ENCODE measurements at places on chromosomes 3 and 15.

GRCh38 chr3:171407759-171408158, 52.4 kb downstream of the TNIK start:
- peak; percentile 47 for DNase-seq

DNA sequence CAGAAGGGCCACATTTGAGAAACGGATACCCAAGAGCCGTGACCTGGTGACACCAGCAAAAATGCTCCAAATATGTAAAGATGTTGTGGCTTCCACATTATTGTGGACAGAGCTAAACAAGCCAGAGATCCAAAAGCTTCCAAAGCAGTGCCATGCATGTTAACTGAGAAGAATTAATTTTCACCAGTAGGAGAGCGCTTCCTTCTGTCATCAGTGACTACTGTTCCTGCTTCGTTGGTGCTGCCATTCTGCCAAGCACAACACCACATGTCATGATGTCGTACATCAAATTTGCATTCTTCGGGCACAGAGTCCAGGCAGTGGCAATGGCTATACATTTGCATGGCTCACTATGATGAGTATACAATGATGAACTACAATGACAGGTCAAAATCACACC, 19.1 kb upstream of the CHST2 start:
- no peak for DNase-seq

DNA sequence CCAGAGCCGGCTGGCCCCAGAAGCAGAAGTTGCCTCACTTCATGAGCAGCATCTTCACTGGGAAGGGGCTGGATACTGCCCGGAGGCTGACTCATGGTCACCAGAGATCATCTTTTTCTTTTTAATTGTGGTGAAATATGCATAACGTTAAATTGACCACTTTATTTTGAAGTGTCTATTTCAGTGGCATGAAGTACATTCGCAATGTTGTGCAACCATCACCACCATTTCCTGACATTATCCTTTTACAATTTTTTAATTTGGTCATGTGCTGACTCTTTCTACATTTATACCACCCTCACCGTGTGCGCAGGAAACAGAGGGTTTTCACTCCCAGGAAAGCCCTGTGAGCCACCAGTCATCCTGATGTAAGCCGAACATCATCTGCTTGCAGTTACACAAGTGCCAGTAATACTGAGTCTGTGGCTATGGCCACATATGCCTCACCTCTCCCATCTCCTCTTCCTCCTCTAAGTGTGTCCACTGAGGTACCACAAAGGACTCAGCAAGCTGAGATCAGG, 51.6 kb upstream of the ABHD17C start:
- no peak for DNase-seq

DNA sequence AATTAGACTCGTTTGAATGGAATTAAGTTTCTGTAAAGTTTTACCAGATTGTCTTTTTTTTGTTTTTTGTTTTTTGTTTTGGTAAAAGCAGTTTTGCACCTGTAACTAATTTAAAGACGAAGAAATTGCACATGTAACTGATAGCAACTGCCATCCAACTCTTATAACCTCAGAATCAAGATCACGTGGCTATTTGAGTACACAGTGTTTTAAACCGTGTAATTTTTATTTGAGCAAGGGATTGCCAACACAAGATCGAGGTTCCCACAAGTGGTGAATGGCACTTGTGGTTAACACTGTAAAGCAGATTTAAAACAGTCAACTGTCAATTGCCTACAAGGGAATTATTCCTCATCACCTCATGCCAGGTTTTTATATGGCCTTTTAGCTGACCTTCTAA, 67.3 kb downstream of the PPARG start:
- DNase-seq: no peak

DNA sequence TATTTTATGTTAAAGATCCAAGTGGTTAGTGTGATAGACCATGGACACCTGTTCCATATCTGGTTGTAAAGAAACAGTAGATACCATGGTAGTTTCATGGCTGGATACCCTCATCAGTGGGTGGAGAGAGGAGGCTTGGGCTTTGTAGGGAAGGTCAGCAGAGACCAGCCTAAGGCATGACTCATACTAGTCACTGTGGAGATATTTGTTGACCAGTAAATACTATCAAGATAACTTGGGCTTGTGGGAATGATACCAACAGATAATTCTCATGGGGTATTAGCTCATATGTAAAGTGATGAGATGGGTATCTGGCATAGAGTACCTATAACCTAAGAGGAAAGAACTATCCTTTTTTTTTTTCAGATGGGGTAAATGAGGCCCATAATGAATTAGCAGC, 354.5 kb downstream of the CACNA2D3 start:
- no peak for DNase-seq

DNA sequence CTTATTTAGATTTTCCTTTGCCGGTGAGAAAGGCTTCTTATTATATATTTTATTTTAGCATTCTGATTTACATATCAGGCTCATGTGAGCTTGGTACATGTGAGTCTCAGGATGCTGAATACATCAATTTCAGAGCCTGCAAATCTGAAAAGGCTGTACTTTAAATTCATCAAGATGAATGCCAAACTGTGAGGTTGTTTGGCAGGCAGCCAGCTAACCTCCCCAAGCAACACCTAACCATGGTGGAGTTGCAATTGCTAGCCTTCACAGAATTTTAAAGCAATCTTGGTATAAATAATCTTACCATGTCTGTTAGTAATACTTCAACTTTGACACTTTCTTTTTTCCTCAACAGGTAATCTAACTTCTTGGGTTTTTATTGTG, 252.5 kb downstream of the CDIN1 start:
- no peak for DNase-seq

DNA sequence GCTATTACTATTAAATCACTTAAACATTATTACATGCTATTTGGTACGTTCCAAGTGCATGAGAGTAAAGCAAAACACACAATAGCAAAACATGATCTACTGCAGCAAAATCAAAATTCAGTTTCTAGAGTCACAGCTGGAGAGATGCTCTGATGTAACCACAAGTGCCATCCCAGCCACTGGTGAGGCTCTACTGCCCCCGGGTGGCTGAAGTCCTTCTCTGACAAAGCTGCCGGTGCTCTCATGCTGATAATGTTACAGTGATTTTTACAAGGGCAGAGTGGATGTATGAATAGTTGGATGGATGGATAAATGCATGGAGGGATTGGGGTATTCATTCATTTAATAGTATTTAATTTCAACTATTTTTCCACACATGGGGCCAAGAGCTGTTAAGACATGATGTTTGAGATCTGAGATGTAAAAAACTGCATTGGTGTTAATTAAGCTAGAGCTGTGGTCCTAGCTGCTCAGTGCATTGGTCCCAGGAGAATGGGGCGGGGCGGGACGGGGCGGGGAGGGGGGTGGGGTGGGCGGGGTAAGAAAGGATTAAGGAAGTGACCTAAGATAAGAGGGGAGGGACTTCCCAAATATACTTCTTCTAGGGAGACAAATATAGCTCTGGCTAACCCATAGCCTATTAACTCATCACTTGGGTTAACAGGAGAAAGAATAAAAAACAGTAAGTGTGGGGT, 5.3 kb upstream of the SPESP1 start:
- peak; percentile 87 for DNase-seq

DNA sequence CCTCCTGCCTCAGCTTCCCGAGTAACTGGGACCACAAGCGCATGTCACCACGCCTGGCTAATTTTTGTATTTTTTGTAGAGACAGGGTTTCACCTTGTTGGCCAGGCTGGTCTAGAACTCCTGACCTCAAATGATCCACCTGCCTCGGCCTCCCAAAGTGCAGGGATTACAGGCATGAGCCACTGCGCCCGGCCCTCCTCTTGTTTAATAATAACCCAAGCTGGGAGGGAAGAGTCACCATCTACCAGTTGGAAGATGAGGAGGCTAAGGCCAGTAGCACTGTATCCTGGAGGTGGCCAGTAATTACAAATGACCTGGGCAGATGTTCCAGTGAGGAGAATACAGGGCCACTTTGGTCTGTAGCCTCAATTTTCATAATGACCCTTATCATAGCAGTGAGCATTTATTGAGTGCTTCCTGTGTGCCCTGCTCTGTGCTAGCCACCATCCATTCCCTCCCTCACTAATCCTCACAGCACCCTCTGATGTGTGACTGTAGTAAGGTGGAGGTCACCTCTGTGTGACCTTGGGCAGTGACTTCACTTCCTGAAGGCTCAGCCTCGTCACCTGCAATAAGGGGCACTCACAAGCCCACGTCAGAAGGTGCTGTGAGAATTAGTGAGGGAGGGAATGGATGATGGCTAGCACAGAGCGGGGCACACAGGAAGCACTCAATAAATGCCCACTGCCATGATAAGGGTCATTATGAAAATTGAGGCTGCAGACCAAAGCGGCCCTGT, 64.2 kb downstream of the ABTB1 start:
- DNase-seq: no peak

DNA sequence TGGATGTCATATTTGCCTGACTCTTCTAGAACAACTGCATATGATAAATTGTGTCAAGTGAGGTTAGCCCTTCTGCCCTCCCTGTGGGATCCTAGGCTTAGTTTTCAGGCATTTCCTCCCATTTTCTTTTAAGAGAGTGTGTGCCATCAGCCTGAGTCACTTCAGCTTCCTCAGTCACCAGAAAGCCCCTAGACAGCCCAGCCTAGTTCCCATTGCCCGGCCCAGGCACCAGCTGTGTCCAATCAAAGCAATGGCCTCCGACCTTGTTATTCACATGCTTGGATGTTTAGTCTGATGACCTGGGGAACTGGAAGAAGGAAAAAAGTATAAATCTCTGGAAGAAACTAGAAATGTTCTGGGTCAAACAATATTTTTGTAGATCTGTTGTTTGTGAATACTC, 221.9 kb upstream of the LRIG1 start:
- peak; percentile 73 for DNase-seq

- DNase-seq: no peak
Observed at GRCh38 chr15:25882466-25882865, 19.3 kb upstream of the ATP10A start.

GRCh38 chr3:65963787-65964677, 74.7 kb downstream of the MAGI1 start:
- peak; percentile 59 for DNase-seq

GRCh38 chr15:67506775-67507747, 13.9 kb upstream of the C15orf61 start:
- DNase-seq: no peak

GRCh38 chr15:73323956-73324355, 44.8 kb downstream of the HCN4 start:
- DNase-seq: no peak

- DNase-seq: no peak
Observed at GRCh38 chr3:186375443-186375842, 13.4 kb upstream of the DGKG start.

DNA sequence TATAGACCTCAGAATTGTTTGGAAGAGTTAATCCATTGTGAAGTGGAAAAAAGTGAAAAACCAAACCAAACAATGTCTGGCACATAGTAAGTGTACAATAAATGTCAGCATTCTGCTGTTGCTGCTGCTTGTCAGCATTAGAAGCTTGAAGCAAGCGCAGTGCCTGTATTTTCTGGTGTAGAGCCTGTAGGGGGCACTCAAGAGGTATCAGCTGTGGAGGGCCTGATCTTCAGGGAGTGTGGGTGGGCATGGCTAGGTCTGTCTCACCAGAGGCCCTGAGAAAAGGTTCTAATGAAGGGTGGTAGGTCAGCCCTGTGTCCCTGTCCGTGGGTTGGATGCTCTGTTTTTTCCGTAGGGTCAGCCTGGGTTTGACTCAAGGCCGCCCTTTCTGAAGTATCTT, 3.6 kb downstream of the ADAMTSL3 start:
- DNase-seq: no peak

DNA sequence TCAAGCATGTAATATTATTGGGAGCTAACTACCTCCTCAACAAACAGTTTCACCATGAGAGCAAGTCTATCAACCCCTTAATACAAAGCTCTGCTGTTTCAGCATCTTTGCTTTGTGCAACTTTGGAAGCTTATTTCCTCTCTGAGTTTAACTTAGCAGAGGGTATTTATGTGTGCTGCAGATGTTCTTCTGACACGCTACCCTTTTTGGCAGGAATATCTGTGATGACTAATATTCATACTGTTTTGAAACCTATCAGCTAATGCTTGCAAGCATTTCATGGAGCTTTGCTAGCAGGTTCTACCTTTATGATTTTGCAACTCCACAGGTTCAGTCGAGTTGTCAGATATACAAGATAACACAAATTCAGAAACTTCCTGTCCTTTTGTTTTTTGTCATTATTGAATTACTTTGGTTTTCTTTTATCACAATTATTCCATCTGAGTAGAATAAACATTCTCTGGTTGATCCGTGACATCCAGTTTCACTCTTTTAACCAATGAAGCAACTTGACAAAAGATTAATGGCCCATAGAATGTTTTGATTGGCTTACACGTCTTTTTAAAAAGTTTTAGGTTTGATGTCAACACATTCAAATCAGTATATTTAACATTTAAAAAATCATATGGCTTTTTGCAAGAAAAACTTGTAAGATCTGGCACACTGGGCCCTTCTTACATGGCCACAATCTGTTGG, 1.7 kb upstream of the SLC9A9 start:
- peak; percentile 48 for DNase-seq

DNA sequence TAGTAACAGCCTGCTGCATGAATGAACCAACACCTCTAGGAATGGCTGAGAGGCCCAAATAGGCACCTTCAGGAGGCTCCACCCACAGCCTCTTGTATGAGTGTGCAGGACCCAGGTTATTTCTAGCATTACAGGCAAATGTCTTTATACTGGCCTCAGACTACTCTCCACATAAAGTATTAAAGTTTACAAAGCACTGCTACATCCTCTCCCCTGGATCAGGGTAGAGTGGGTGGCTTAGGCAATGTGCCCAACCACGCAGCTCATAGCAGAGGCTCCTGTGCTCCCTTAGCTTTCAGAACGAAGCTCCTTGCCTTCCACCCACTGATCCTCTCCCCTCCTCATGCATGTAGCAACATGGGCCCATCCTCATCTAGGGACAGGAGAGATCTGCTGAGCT, 16.3 kb downstream of the TMEM43 start:
- DNase-seq: no peak

DNA sequence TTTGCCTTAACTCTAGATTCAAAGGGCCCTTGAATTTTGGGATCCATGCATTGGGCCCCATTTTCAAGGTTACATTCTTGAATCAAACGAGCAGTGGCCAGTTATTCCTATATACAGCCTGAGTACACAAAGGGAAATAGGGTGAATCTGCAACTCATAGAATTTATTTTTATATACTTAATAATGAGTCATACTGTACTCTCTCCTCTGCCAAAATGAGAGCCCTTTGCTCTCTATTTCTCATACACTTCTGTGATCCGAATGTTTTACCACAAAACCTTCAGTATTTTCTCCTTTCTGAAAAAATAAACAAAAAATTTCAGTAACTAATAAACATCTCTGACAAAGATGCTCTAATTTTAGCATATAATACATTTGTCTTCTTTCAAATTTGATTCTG, 116.7 kb downstream of the SERPINI1 start:
- peak; percentile 10 for DNase-seq

DNA sequence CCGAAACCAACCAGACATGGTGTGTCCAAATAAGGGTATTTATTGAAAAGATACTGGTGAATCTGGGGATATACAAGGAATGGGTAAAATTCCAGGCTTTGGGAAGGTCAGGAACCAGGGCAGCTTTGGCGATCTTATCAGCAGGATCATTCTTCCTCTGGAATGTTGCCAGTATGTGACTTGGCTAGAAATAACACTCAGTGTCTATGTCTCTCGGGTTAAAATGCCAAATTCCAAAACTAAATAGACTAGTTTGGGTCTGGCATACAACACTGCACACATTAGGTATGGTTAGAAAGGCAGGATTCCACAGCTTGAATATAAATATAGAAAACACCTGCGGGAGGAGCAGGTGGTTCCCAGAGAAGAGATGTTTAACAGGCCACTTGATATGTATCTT, 220.2 kb upstream of the CD96 start:
- no peak for DNase-seq

GRCh38 chr3:128950223-128950938, 43.5 kb downstream of the CFAP92 start:
- DNase-seq: peak; percentile 43

Data from AG08396 (cell line).